ENCODE measurements at places on chromosomes 5 and 9.

GRCh38 chr9:98100456-98100855 is 18.6 kb downstream of the TRIM14 start:
- no peak for DNase-seq

- DNase-seq = no peak
These were observed 44.0 kb upstream of the RNU6ATAC start for GRCh38 chr9:134208310-134208841.

GRCh38 chr5:37165761-37166160 is 83.4 kb downstream of the CPLANE1 start:
- DNase-seq = no peak

- DNase-seq = no peak
These were observed 460.7 kb upstream of the MEF2C start for GRCh38 chr5:89343666-89344065.

DNA sequence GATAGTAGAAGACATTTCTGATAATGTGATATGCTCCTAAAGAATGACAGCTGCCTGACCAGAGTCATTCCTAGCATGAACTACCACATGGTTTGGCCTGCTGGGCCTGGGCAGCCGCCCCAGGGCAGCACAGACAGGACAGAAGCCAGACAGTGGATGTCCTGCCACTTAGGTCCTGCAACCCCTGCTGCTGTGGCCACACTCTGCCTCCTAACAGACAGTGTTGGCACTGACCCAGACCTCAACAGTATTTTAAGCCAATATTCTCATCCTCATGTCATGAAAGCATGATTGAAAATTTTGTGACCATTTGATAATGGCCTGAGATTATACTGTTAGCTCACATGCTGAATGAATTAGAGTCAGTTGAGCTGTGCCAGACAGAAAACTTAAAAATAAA is 15.8 kb downstream of the CENPP start:
- no peak for DNase-seq

DNA sequence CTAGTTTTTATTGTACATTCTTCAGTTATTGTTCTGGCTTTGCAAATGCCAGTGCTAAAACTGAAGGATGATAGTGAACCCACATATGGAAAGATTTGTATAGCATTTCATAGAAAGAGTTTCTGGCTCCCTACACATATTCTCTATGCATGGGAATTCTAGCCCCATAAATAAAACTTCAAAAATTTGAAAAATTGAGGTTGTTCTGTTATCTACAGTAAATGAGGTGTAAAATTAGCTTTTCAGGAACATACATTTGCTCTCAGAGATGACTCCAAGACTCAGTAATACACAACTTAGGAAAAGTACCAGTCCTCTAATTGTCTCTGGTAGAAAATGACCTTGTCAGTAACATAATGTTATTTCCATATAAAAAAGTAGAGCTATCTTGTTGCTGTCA is 80.2 kb upstream of the DPYSL3 start:
- DNase-seq = no peak

DNA sequence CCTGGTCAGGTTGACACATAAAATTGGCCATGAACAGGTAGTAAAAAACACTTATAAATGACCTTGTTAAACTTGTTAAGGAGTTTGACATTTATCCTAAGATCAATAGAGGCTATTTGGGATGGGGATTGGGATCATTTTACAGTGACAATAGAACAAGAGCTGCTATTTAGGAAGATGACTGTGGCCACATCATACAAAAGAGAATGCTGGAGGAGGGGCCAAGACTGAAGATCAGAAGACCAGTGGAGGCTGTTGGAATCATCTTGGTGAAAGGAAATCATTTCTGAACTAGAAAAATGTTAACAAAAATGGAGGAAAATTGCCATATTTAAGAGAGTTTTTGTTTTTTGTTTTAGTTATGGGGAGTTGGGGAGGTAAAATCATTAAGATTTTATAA is 304.8 kb upstream of the TLE4 start:
- DNase-seq = no peak

GRCh38 chr9:89533411-89534095 is 35.6 kb upstream of the SEMA4D start:
- DNase-seq = no peak

- DNase-seq = no peak
These were observed 633.5 kb downstream of the DTWD2 start for GRCh38 chr5:118354797-118355196.

DNA sequence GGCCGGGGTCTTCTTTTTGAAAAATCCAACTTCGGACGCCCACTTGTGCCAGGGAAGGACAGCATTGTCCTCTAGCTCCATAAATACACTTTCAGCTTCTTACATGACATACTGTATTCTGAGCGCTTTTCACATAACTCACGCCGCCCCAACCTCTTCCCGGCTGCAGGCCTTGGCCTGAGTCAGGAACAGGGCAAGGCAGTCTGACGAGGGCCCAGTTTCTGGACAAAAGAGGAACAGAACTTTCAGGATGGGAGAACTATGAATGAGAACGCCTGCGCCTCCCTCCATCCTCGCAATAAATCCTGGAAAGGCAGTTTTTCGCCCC is 650 bp downstream of the DCTN4 start:
- DNase-seq = no peak

- DNase-seq = no peak
These were observed 195.7 kb downstream of the CD180 start for GRCh38 chr5:67000794-67001475.

GRCh38 chr5:88540471-88541115 is 271.9 kb upstream of the TMEM161B start:
- no peak for DNase-seq

DNA sequence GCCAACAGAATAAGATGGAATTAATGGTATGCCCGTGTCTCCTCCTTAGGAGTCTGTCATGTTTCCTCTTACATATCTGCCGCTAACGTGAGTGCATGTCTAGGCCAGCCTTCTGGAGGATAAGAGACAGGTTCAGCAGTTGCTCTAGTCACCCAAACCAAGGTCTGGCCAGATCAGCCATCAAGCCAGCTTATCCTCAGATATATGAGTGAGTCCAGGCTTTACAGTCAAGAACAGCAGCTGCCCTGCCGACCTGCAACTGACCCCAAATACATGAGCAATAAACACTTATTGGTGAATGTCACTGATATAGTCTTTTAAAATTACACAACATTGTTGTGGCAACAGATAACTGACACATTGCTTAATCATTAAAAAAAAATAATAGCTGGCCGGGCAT is 123.5 kb downstream of the TSSK1B start:
- no peak for DNase-seq

- no peak for DNase-seq
These were observed 53.7 kb downstream of the RICTOR start for GRCh38 chr5:39020458-39020857.

DNA sequence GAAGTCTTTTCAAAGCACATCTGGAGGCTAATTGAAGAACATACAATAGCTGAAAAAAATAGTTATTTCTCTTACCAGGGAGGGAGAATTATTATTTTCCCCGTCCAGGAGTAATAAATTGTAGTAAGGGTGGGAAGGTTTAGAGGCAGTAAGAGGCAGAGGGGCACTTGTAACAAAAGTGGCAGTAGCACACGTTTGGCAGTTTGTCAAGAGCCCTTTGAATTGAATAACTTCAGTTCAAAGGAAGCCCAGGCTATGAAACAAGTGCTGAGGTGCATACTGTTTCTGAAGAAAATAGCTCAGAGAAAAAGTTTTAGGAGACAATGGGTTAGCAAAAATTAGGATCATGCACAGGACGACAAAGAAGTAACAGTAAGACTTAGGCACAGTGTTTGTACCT is 451.3 kb downstream of the LRRC70 start:
- DNase-seq = no peak

DNA sequence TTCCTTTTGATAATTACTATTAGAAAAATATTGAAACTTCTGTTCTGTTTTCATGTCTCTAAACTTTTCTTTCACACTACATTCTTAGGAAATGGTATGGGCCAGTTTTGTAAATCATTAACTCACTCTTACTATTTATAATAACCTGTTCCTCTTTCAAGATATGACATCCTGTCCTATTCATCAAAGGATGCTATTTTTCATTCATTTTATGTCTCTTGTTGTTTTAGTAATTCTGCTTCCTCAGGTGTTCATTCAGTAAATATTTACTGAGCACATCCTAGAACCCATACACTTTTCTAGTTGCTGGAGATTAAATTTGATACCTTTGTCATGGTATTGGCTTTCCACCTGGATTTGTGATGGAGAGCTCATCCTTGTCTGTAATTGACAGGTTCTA is 58.0 kb downstream of the GDA start:
- DNase-seq = no peak

- DNase-seq = no peak
These were observed 9.7 kb downstream of the FNIP1 start for GRCh38 chr5:131786900-131787692.

GRCh38 chr9:90943341-90943740 is 141.7 kb downstream of the SYK start:
- DNase-seq = no peak

DNA sequence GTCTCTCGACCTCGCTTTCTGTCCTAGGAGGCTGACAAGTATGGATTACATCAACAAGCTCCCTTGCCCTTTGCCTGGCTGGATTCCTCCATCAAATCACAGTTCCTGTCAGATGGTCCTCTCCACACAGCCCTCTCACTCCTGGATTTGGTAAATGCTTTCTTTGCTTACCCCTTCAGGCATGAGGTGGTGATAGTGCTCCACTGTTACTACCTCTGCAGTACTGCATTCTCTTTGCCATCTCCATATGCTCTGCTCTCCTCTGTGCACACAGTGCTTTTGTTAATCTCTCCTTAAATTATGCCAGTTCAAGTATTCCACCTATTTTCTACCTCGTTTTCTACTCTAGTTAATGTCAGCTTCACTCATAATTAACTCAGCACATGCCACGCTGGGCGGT is 279.2 kb downstream of the DMAC1 start:
- DNase-seq = no peak

GRCh38 chr9:27818348-27818747 is 245.1 kb upstream of the C9orf72 start:
- DNase-seq = no peak

- no peak for DNase-seq
These were observed 45.0 kb downstream of the SLC6A7 start for GRCh38 chr5:150234576-150235499.

DNA sequence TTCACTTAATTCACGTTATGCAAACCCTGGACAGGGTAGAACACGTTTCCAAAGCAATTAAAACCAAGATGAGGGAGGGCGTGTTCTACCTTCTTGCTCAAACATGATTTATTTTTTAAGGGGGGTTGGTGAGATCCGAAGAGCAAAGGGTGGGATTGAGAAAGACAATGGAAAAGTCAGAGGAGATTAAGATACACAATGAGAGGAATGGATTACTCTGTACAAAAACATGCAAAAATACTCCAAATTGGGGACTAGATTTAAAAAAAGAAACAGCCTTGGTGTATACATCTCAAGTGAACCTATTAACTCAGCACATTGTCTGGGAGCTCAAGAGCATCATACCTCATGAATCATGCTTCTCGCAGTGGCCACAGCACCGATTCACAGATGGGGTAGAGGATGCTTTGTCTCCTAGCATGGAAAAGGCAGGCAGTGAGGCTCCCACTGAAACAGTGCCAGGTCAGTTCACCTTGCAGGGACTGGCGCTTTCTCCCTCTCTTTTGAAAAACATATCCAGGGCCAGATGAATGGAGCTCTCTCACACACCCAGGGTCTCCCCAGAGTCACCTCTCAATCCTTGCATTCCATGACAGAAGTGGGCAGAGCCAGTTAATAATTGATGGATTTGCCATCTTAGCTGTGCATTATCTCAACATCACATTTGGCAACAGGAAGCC is 459.7 kb downstream of the BNC2 start:
- no peak for DNase-seq

DNA sequence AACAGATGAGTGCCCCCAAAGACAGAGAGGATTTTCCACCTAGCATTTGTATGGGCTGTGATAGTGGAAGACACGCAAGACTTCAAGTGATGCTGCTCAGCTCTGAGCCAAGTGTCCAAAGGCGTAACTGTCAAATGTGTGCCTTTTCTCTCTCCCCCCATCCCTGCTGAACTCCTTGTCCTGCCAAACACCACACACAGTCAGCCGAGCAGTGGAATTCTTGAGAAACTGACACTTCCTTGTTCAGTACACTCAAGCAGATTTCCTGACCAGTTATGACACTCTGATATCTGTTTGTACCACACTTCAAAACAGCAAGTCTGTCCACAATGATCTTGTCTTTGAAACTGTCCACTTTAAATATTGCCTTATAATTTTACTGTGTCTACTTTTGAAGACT is 166.4 kb downstream of the PIK3R1 start:
- no peak for DNase-seq

DNA sequence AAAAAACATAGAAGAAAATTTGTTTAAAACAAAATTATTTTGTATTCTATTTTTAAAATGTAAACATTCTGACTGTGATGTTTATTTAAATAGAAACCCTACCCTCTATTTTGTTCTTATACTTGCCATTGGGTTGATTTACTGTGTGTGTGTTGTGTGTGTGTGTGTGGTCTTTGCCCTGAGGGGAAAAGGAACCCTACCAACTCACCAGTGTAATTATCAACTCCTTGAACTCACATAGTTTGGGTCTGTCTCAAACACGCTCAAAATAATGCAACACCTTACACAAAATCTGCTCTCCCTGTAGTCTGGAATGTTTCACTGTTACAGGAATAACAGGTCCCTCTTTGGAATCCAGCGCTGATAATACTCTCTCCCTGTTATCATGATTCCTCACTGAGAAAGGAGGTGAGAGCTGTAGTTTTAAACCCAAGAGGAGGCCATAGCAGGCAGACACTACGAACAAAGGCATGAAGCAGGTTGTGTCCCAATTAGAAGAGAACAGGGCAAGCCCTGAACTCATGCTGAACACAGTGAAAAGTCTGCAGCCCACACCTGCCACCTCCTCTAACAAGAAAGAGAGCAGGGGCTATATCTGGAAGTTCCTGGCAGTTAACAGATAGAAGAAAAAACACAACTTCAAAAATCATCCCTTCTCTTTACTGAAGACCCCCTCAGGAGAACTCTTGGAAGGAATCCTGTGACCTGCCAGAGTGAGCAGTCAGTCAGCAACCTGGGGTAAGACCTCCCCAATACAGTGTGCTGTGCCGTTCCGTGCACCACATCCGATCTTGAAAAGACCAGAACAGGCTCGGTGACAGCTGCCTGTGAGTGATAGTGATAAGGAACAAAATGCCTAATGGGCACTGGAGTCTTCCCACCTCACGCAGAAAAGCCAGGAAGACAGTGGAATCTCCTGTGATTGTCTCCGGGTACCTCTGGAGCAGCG is 608.1 kb upstream of the ADAMTS16 start:
- DNase-seq = no peak

GRCh38 chr9:114097613-114098020 is 1.5 kb downstream of the KIF12 start:
- DNase-seq = no peak

Measured in retinal pigment epithelial cell (primary cell).